GM13977 (cell line): ENCODE measurements at places on chromosomes 7 and 10.
A peak's percentile ranks its signal among the peaks of the same experiment; 100 is the strongest.

DNA sequence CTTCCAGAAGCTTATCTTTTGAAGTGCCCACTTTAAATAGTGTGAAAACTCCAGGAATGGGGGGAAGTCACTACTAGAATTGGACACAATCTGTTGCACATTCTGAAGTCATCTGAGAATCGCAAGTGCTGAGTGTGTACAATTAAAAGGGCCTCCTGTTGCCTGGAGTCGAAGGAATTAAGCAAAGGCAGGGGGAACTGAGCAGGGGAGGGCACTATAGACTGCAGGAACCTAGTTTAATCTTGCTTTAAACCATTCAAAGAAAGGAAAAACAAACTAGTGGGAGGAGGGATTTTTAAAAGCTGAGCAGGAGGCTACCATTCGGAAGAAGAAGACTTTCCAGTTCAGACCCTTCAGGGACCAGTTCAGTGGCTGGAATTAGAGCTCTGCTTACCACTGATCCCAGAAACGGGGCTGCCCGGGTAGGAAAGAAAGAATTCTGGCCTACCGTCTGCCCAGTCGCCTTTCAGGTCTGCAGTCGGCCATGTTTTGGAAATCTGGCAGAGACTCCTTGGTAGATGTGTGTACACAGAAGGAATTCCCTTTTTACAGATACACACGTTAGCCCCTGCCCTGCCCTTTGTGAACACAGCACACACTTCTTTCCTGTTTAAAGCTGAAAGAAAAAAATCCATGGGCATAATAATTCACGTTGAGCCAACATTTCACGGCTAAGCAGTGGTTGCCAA, 610.6 kb upstream of the FOXK1 start:
- no peak for DNase-seq

DNA sequence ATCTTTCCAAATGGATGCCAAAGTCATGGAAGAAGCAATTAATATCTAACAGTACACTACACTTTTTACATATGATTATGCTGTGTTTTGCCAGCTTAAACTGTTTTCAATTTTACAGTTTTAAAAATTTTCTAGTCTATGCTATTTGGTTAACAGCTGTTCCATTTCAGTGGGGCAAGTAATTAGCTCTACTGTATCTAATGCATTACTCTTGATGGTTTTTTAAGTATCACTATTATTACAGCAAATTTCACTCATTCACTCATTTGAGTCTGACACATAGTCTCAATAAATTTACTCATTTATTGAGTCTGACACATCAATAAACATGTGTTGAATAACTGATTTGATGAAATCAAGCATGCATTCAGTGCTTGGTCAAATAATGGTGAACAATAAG, 155.8 kb downstream of the RNF133 start:
- no peak for DNase-seq

DNA sequence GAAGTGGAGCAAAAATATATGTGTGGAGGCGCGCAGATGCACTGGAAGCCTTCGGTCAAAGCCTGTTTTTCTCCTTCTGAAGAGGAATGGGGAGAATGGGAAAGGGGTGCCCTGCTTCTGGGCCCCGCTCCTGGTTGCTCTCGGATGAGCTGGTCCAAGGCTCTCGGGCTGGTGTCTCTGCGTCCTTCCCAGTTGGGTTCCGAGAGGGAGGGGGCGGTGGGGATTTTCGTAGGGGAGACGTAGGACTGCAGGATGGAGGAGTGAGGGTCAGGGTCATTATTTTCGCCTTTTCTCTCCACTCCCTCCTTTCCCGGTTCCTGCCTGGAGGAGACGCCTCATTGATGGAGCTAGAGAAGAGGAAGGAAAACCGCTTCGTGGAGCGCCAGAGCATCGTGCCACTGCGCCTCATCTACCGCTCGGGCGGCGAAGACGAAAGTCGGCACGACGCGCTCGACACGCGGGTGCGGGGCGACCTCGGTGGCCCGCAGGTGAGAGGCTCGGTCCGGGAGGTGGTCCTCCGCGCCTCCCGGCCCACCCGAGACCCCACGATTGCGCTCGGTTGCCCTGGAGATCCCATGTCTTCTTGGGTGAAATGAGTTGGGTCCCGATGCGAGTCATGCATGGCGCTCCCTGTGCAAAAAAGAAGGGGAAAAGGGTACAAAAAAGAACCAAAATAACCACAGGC, 790 bp downstream of the ADAM22 start:
- DNase-seq: peak; percentile 48

GRCh38 chr7:106986450-106986977, 58.0 kb upstream of the PRKAR2B start:
- no peak for DNase-seq

DNA sequence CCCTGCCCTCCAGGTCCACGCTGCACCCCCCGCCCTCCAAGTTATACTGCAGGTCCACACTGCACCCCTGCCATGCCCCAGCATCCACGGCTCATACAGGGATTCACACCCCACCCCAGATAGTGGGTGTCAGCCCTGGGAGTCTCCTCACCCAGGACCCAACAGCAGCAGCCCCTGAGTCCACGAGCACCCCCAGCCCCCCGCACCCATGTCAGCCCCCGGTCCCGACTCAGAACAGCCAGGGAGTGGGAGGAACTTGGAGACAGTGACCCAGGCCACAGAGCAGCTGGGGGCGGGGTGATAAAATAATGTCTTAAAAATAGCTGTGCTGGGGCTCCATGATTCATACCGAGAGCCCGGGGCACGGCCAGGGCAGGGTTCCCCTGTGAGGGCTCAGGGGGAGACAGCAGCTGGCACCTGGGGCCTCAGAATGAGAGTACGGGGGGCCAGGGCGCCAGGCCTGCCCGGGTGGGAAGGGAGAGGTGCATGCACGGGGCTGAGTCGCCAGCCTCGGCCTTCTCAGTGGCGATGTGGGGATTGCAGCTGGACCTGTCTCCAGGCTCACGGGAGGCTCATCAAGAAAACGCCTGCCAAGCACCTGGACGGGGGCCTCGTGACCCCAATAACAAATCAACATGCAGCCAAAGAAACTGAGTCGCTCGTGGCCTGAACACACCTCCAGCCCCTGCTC, 29.8 kb downstream of the ADAP1 start:
- peak; percentile 81 for DNase-seq

GRCh38 chr10:126397640-126398382, 9.5 kb upstream of the ADAM12 start:
- no peak for DNase-seq

GRCh38 chr10:79321951-79322350, 25.3 kb upstream of the PPIF start:
- DNase-seq: no peak

DNA sequence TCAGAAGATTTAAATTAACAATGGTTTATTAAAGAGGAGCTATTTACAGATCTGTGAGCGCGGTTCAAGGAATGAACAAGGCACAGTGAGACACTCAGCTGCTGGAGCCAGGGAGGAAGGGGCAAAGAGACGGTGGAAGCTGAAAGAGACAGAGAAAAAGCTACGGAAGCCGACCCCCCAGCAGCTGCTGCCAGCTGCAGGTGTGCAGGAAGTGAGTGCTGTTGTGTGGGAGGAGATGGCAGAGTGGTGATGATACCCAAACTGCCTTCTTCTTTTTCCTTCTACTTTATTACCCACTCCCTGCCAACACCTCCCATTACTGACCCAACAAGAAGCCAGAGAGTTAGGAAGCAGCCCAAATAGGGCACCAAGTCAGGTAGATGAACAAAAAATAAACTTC, 41.9 kb upstream of the MBL2 start:
- no peak for DNase-seq

GRCh38 chr7:73454424-73454823, 20.8 kb downstream of the FZD9 start:
- no peak for DNase-seq

DNA sequence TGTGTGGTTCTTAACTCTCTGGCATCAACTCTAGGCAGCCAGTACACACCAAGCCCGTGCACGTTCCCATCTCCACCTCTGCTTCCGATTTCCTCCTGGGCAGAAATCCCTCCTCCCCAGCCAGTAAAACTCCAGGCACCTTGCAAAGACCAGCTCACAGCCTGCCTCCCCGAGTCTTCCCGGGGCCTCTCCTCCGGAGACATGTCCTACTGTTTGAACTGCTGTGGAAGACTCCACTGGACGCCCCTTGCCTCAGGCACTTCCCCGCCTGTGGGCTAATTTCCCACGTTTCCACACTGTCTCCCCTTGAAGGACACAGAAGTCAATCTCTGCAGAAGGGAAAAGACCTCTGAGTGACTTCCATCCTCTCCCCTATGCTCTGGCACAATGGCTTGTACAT, 210.7 kb upstream of the FRMD4A start:
- DNase-seq: no peak

GRCh38 chr10:23359692-23360380, 15.2 kb upstream of the C10orf67 start:
- no peak for DNase-seq

- no peak for DNase-seq
These were observed 13.6 kb upstream of the ITGB1 start for GRCh38 chr10:32971536-32972091.

DNA sequence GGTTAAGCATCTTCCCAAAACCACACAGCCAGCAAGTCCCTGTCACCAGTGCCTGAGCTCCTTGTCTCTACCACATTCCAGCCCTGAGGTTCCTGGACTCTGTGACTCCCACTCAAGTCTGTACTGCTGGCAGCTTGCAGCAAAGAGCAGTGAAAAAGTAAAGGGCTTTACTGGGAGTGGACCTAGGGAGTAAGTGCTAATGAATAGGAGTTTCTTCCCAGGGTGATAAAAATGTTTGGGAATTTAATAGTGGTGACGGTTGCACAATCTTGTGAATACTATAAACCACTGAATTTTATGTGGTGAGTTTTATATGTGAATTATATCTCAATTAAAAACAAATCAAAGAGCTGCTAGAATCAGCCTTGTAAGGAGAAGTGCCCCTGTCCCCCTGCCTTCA, 22.6 kb downstream of the HSPA12A start:
- no peak for DNase-seq

DNA sequence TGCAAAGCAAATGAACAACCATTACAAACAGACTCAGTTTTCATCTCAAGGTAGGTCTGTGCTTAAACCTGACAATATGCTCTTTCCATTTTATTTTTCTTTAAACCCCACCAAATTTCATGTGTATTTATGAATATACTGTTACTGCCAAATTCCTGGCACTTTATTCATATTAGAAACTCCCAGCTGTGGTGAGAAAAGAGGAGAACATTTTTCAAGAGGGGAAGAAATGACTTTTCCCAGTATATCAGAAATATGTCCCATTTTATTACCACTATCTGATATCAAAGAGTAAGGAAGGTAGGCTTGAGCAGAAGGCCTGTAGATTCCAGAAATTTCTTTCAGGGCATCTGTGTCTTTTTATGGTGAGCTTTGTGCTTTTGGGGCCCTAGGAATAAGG, 189.6 kb downstream of the ADAM12 start:
- no peak for DNase-seq

GRCh38 chr10:2921956-2922680, 145.2 kb upstream of the PFKP start:
- no peak for DNase-seq

DNA sequence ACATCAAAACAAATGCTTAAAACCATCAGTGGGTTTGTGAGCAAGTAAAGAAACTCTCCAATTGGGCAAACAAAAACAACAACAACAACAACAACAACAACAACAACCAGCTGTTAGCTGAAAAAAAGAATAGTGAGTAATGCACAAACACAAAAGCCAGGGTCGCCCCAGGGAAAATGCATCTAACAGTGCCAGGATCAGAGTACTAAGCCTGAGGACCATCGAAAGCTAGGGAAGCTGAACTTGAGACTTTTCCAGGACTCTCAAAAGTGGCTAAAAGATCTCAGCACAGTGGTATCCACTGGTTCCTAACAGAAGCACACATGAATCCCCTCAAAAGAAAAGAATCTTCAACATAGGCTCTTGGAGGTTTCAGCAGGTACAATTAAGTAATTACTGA, 83.3 kb downstream of the CPXM2 start:
- DNase-seq: no peak

DNA sequence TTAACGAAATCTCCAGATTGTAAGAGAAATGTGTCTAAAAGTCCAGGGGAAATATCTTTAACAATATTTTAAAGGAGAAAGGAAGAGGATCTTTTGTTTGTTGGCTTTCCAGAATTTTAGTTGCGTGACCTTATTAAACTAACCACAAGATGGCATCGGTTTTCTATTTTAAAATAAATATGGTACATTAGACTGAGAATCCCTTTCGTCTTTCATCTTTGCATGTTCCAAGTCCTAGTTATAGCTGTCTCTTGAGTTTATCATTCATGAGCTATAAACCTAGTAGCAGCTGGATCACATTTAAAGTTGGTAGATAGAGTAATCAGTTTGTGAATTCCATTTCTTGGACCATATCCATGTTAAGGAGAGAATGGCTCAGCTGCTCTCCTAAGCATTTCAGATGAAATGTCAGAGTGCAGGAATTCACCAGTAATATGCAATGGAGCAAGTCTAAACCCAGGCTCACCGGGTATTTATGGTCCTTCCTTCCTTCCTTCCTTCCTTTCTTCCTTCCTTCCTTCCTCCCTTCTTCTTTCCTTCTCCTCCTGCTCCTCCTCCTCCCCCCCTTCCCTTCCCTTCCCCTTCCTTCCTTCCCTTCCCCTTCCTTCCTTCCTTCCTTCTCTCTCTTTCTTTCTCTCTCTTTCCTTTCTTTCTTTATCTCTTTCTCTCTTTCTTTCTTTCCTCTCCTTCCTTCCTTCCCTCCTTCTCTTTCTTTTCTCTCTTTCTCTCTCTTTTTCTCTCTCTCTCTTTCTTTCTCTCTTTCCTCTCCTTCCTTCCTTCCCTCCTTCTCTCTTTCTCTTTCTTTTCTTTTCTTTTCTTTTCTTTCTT, 57.8 kb upstream of the RAB18 start:
- peak; percentile 9 for DNase-seq

- DNase-seq: no peak
These were observed 138.7 kb downstream of the CHRM2 start for GRCh38 chr7:137007001-137007694.

- no peak for DNase-seq
These were observed 4.1 kb upstream of the PRSS1 start for GRCh38 chr7:142745091-142745635.

- no peak for DNase-seq
These were observed 71.7 kb downstream of the TEX36 start for GRCh38 chr10:125611216-125611615.

DNA sequence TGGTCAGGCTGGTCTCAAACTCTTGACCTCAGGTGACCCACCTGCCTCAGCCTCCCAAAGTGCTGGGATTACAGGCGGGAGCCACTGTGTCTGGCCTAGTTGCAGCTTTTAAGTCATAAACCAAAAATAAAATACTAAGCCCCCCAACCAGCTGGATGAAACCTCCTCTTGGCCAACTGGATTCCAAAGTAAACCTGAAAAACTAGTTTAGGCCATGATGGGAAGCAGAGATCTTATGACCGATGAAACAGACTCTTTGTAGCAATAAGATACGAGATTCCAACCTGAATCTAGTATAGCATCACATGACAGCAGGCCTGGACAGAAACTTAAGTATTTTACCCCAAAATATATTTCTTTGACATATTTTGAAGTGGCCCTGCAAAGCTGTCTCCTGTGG, 9.1 kb upstream of the MCM10 start:
- no peak for DNase-seq
